ENCODE measurements at places on chromosomes 6 and 20.

- DNase-seq = no peak
Measured at GRCh38 chr6:159513914-159514313, 179.1 kb downstream of the SOD2 start.

GRCh38 chr6:127263481-127263880, 3.2 kb upstream of the RNF146 start:
- no peak for DNase-seq

DNA sequence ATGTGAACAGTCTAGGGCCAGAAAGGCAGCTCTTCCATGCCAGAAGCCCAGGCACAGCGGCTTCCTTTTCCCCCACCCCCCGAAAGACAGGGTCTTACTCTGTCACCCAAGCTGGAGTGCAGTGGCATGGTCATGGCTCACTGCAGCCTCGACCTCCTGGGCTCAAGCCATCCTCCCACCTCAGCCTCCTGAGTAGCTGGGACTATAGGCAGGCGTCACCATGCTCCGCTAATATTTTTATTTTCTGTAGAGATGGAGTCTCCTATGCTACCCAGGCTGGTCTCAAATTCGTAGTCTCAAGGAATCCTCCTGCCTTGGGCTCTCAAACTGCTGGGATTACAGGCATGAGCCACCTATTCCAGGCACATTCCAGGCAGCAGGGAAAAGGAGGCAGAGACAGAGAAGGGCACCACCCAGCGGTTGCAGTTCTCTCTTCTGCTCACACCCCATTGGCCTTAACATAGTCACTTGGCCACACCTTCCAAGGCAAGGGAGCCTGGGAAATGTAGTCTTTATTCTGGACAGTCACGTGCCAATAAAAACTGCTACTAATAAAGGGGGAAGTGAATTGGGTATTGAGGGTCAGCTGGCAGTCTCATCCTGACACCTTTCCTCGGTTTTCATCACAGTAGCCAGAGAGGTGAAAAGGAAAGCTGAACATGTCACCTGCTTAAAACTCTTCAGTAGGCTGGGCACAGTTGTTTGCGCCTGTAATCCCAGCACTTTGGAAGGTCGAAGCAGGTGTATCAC, 205.9 kb downstream of the ZMYND8 start:
- DNase-seq = peak; percentile 3

GRCh38 chr6:104642871-104643270, 216.8 kb downstream of the HACE1 start:
- no peak for DNase-seq

- DNase-seq = no peak
Measured at GRCh38 chr6:82442061-82442719, 78.6 kb downstream of the TPBG start.

GRCh38 chr6:55058682-55059081, 115.6 kb upstream of the HCRTR2 start:
- DNase-seq = no peak

Data from stimulated activated CD4-positive, alpha-beta T cell treated with anti-CD3 and anti-CD28 coated beads, Interleukin-4, amount 100 ng/mL, for 1 hour (primary cell).